Forelimb muscle (tissue), 1 donor: ENCODE measurements at places on chromosomes 11 and 22.

DNA sequence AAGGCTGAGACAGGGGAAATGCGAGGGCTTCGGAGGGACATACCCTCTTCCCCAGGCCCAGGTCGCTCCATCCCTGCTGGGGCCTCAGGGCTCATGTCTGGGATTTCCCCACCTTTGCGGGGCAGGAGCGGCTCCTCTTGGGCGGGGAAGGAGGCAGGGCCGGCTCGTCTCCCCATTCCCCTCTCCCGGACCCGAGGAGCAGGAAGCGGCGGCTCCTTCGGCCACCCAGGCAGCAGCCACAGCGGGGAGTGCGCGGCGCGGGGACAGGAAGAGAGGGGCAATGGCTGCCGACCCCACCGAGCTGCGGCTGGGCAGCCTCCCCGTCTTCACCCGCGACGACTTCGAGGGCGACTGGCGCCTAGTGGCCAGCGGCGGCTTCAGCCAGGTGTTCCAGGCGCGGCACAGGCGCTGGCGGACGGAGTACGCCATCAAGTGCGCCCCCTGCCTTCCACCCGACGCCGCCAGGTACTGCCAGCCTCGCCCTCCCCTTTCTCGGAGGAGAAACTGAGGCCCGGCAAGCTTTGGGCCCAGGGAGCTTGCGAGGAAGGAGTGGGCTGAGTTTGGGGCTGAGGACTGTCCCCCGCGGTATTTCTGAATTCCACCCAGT, at the start of gene ANKK1:
Gene ANKK1, plus strand, starts transcription at position 175 of the 607 bp plus-strand sequence. Its CDS starts 106 bp downstream, at position 281.
- no peak for DNase-seq

DNA sequence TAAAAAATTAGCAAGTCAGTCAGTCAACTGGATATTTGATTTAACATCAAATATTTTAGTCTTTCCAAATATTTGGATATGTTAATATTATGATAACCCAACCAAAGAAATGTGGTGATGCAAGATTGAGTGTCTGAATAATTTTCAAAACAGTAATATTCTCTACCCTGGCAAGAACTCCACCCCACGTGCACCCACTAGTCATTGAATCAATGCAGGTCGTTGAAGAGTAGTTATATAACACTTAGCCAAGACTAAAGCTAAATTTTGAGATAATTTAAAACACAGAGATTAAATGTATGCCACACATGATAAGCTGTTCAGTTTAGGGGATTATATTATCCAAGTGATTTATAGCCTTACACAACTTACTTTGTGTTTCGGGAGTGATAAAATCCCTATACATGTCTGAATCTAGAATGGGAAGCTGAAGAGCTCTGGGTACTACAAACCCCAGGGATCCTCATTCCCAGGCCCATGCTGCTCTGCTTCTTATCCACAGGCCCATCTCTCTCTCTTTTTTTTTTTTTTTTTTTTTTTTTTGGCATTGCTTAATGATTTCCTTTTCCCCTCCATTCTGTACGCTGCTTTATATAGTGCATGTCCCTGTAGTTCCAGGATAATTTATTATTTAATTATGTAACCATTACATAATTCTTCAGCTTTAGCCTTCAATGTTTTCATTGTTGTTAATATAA, 392.9 kb downstream of the NTM start:
- DNase-seq, result no peak

GRCh38 chr11:2220173-2220771, 48.7 kb upstream of the TH start:
- no peak for DNase-seq

GRCh38 chr22:46528121-46528610, 9.3 kb downstream of the CELSR1 start:
- no peak for DNase-seq

- DNase-seq, result peak; percentile 57
Measured at GRCh38 chr22:35961480-35962295, 66.9 kb downstream of the RBFOX2 start.

- no peak for DNase-seq
Measured at GRCh38 chr11:78080818-78081495, 1.3 kb upstream of the NDUFC2 start.

- DNase-seq, result no peak
Measured at GRCh38 chr11:10267821-10268220, 26.2 kb downstream of the SBF2 start.

GRCh38 chr11:81644239-81644840, 1089.3 kb downstream of the FAM181B start:
- no peak for DNase-seq

GRCh38 chr11:59669611-59670009, 773 bp upstream of the PATL1 start:
- no peak for DNase-seq

DNA sequence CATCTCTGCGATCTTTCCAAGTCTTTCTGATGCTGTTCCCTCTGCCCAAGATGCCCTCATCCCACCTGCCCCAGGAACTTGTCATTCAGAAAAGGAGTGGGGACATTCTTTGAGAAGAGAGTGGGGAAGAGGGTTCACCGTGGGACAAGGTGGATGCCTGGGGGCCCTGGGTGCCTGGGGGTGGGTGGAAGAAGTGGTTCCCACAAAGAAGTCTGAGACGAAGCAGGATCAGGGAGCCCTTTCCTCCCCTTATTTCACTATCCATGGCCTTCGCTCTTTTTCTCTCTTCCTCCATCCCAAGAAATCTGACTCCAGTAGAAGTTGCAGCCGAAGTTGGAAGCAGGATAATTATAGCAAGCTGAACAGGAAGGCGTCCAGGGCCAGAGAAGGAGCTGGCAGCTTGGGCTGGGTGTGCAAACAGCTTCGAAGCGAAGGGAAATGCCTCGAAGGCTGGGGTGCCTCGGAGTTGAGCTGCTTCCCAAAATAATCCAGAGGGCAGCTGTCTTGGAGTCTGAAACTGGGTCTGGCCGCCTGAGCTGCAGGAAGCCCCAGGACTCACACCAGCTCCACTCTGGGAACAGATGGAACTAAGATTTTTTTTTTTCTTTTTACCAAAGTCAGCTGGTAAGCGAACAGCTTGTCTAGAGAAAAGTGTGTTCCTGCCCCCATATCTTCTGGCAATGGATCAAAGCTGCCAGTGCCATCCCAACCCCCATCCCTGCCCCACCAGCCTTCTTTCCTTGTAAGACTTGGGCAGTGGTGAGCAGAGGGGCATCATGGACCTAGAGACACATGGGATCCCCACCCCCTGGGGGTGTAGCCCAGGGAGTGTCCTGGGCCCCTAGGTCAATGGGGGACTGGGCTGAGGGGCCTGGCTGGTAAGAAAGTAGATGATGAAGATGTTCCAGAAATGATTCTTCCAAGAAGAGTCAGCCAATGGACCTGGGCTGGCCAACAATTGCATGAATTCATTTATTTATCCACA, 31.5 kb downstream of the PARVG start:
- DNase-seq, result no peak

DNA sequence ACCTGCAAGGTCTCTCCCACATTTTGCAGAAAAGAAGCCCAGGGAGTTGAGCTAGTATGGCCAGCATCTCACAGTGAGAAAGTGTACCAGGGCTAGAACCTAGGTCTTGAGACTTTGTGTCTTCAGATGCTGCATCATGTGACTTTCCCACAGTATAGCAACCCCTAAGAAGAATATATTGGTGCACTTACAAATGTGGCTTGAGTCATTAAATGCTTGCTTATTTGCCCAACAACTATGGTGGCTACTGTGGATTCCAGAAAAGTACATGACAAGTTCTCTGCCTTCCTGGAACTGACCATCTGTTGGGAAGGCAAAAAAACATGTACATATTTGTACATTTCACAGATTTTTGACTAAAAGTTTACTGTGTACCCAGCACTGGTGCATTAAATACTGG, 55.0 kb downstream of the POLD3 start:
- no peak for DNase-seq

DNA sequence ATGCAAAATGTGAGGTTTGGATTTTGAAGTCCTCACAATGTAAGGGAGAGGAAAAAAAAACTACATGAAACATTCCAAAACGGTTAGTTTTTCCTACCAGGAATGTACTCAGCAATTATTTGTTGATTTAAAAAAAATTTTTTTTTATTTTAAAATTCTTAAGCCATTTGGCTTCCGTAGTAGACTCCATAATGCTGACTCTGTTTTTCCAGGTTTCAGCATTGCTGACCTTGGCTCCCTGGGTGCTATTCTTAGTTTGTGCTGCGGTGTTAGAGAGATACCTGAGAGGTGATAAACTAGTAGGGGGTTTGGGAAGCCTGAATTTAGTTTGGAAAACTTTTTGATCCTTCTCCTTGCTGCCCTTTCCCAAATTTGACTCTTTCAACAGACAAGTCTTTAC, 10.6 kb downstream of the STT3A start:
- DNase-seq, result no peak

- DNase-seq, result no peak
Measured at GRCh38 chr11:66845876-66846212, 2.6 kb downstream of the RCE1 start.

DNA sequence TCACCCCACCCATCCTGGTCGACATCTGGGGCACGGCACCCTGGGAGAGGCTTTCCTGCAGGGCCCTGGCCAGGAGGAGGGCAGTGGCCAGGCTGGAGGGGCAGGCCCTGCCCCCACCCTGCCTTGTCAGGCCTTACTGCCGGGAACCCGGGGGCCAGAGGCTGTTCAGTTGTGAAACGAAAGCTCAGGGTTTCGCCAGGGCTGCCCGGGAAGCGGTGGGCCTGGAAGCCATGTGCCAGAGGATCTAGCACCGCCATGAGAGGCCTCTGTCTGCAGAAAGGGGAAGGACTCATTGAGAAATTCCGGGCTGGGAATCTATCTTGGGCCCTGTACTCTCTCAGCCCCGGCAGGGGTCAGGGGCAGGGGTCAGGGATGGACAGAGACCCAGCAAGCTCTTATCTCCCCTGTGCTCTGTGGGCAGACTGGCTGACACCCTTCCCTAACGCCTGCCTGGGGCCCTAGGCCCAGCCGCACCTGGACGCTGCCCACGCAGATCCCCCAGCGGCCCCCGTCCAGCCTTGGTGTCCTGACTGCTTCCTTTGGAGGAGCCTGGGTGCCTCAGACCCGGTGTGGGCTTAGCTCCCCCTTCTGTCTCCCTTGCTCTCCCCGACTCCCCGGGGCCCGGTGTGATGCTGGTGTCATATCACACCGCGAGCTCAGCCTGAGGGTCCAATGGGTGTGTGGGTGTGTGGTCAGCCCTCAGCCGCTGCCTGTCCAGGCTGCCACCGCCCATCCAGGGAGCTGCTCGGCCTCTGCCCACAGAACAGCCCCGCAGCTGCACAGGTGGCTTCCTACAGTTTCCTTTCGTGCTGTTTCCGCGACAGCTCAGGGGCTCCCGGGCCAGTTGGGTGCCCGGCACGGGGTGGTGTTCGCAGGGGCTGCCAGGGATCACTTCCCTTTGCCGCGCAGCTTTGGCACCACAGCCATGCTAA, 6.5 kb downstream of the PIM3 start:
- no peak for DNase-seq

DNA sequence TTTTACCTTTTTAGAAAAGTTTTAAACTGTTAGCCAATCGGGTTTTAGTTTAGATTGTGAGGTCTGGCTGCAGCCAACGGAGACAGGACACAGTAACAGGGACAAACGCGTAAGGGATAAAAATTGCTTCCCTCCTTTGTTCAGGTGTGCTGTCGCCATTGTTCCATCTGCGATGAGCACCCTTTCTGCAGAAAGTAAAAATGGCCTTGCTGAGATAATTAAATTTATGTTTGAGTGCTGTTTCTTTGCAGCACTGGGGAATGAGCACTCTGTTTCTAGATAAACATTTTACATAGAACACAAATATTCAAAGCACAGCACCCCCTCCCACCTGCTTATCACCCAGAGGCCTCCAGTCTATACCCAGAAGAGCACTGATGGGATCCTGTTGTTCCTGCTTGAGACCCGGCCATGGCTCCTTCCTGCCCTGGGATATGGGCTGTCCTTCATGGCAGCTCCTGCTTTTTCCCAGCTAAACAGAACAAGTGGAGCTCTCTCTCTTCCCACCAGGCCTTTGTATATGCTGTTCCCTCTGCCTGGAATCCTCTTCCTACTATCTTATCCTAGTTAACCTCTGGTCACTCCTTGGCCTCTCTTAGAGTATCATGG, 34.3 kb upstream of the CELSR1 start:
- DNase-seq, result no peak

- peak; percentile 9 for DNase-seq
Measured at GRCh38 chr22:24105013-24105360, 76.3 kb upstream of the SUSD2 start.

- DNase-seq, result no peak
Measured at GRCh38 chr11:83649528-83649855, 363.3 kb upstream of the CCDC90B start.

GRCh38 chr22:30079952-30080533, at the start of gene HORMAD2:
Gene HORMAD2 (plus strand): TSS chr22:30080464. CDS start chr22:30093953, 13,489 bp downstream.
- no peak for DNase-seq

- no peak for DNase-seq
Measured at GRCh38 chr11:64788321-64789215, 10.2 kb upstream of the SF1 start.

GRCh38 chr22:31615940-31616314, 46.1 kb downstream of the PISD start:
- DNase-seq, result no peak

- no peak for DNase-seq
Measured at GRCh38 chr11:45091563-45092403, 54.7 kb upstream of the PRDM11 start.

- no peak for DNase-seq
Measured at GRCh38 chr11:15586741-15587473, 472.2 kb downstream of the INSC start.

DNA sequence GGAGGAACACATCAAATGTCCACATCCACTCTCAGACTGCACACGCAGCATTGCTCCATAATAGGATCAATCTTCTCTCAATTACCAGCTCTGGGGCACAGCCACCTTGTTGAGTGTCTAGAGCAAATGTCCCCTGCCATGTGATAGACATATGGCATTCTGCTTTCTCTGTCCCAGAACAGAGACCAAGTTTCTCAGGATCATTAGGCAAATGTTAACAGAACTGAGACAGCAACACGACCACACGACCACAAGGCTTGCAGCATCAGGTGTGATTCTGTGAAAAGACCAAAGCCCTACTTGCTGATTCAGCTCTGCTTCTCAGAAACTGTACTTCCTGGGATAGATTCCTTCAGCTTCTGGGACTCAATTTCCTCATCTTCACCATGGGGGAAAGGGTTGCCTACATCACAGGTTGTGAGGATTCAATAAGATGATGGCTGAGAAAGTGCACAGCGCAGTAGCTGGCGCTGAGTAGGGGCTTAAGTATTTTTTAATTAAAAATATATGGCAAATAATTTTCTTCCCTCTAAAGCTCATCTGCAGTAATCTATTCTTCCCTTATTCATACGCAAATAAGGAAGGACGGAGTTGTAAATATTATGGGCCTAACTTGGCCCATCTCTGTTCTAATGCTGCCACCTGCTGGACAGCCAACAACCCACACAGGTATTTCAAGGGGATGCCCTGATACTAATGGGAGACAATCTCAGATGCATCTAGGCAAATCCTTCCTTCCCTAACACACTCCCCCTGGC, 54.3 kb upstream of the USP47 start:
- peak; percentile 47 for DNase-seq

- no peak for DNase-seq
Measured at GRCh38 chr11:1168721-1169161, 11.0 kb downstream of the MUC5AC start.
